ENCODE measurements at places on chromosomes 11 and 22. TPM values are rescaled to one million over a fixed set of nuclear protein-coding genes. Genes with fewer than 3 reads are reported as not detected.

- H3K27me3 ChIP-seq, result peaks cover 8% of the 10 kb centered on the region
- no peaks in the 10 kb centered on the region for H3K36me3 ChIP-seq
- H3K4me3 ChIP-seq, result no peak overlapping the region
- H3K4me1 ChIP-seq, result no peaks in the 10 kb centered on the region
- no peak for DNase-seq
- no peak overlapping the region for H3K27ac ChIP-seq
Observed at GRCh38 chr22:43470253-43470652, 58.4 kb downstream of the MPPED1 start.

- DNase-seq, result no peak
- H3K4me3 ChIP-seq, result no peak overlapping the region
- no peaks in the 10 kb centered on the region for H3K36me3 ChIP-seq
Observed at GRCh38 chr11:130411223-130411622, 17.2 kb downstream of the ADAMTS8 start.

Gene PRR33
- total RNA-seq, result 2.5 TPM

Gene POU2AF2
- total RNA-seq, result 0.98 TPM

DNA sequence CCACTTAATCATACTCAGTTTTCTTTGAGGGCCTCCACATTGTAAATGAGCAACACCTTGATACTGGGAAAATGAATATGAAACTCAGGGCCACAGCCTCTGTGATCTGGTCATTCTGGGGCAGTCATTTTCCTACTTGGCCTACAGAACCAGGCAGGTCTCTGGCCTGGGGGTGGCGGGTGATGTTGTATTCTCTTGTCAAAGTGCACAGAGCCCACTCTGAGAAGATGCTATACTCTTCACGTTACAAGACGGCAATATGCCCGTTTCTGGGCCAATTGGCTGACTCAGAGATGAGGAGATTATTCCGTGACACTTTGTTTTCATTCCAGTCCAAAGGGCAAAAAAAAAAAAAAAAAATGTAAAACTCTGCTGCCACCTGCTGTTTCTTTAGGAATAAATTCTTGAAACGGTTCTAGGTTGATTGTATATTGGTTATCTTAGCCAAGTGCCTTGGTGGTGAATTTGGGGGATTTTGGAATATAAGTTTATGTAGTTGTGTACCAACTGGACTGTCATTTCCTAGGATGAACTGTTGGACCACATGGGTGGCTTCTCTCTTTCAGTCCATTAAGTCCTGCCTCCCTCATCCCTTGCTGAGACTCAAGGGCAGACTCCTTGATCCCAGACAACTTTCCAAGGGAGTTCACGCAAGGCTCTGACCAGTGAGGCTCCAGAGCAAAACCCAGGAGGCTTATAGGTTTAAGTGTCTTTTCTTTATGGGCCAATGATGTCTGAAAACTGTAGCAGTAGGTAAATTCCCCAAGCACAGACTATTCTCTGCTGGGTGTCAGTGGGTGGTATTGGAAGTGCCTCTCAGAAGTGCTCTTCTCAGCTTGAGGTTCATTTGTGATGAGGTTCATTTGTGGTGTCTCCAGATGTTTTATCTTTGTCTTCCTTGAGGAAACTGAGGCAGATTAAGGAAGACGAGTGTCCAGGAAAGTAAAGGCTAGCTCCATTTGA, 18.2 kb downstream of the ADM start:
- H3K36me3 ChIP-seq, result no peaks in the 10 kb centered on the region
- peak; percentile 53 for DNase-seq
- H3K27me3 ChIP-seq, result no peaks in the 10 kb centered on the region
- H3K4me3 ChIP-seq, result no peak overlapping the region
- peak overlapping the region; percentile 56 for H3K27ac ChIP-seq

Gene BUD13
- 9.2 TPM for total RNA-seq

GRCh38 chr11:96008161-96008720, 84.3 kb upstream of the MTMR2 start:
- H3K27ac ChIP-seq, result no peak overlapping the region
- H3K4me3 ChIP-seq, result no peak overlapping the region
- no peaks in the 10 kb centered on the region for H3K27me3 ChIP-seq
- peaks cover 4% of the 10 kb centered on the region for H3K4me1 ChIP-seq
- no peaks in the 10 kb centered on the region for H3K36me3 ChIP-seq

Gene ZDHHC5
- total RNA-seq, result 43.4 TPM

Data from psoas muscle (tissue), 8 donors.